Activated CD4-positive, alpha-beta T cell treated with anti-CD3 and anti-CD28 coated beads, Interleukin-2, amount 50 U/mL, for 24 hours (primary cell): ENCODE measurements at places on chromosomes 13 and 19.

- no peak for DNase-seq
These were observed 190.1 kb downstream of the FOXO1 start for GRCh38 chr13:40476175-40476958.

- DNase-seq = no peak
These were observed 39.7 kb upstream of the RNF113B start for GRCh38 chr13:98216711-98217285.

- DNase-seq = no peak
These were observed 178.5 kb downstream of the USP12 start for GRCh38 chr13:26992951-26993719.

DNA sequence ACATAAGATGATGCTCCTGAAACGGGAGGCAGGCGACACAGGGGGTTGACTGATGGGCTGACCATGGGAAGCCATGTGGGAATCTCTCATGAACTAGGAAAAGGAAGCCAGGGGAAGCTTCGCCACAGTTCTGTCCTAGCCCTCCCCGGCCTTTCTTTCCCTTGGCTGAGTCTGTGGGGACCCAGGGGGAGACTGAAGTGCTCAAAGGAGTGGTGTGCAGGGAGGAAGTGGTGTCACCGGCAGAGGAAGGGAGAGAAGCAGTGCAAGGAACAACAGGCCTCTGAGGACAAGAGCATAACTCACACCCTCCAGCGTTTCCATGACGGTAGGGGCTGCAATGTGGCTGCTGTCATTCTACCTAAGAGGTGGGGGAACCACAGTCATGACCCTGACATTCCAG is 1.1 kb downstream of the KIR3DL3 start:
- DNase-seq = no peak

- no peak for DNase-seq
These were observed 238.3 kb upstream of the MAB21L1 start for GRCh38 chr13:35714588-35715377.

DNA sequence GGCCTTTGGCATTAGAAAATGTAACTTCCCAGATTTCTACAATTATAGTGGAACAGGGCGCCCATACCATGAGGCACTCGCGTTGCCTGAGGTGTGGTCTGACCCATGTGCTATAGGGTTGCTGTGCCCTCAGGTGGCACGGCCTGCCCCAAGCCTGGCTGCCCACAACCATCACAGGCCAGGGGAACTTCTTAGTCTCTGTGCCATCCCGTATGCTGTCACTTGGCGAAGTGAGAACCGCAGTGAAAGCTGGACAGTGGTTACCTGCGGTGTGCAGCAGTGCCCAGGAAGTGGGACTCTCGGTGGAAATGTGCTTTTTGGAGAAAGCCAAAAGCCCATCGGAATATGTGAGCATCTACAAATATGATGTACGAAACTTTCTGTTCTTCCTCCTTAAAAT is 88.2 kb upstream of the GPR183 start:
- no peak for DNase-seq

DNA sequence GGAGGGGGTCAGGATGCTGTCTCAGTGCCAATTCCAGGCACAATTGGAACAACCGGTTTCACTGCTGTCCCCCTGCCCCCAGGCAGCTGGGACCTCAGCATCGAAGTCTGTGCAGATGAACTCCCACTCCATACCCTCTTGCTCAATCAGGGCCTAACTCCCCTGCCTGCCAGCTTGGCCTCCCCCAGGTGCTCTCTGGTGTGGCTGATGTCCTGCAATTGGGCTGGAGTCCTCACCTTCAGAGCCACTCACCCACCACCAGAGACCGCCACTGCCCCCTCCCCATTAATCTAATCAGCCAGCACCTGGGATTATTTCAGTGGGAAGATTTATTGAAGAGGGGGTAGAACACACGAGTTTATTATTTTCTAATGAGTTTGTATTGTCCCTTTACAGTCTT is 118.8 kb downstream of the MIPEP start:
- DNase-seq = no peak

DNA sequence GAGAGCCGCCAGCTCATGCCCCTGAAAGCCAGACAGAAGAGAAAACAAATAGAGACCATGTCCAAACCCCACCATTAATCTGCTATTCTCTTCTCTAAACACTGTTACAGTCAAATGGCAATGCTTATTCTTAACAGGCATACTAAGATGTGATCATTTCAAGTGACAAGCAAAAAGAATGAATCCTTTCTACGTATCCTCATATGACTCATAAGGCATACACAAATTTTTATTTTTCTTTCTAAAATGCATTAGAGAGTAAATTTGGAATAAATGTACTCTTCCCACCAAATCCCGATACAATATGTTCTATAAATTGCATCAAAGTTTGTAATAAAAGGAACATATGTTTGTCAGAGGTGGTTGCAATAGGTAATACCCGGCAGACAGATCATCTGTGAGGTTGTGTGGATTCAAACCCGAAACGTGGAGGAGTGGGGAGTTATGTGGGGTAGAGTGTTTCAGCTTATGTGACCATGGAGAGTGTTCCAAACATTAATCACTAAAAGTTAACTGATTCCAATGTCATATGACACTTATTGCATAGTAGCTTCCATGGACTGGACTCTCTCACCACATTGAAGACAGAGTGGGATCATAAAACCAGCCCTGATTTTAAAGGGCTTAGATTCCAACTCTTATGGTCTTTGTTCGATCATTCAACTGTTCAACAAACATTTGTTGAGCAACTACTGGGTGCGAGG is 213.1 kb downstream of the DCLK1 start:
- no peak for DNase-seq

GRCh38 chr19:10412257-10412977 is 7.9 kb upstream of the PDE4A start:
- no peak for DNase-seq

DNA sequence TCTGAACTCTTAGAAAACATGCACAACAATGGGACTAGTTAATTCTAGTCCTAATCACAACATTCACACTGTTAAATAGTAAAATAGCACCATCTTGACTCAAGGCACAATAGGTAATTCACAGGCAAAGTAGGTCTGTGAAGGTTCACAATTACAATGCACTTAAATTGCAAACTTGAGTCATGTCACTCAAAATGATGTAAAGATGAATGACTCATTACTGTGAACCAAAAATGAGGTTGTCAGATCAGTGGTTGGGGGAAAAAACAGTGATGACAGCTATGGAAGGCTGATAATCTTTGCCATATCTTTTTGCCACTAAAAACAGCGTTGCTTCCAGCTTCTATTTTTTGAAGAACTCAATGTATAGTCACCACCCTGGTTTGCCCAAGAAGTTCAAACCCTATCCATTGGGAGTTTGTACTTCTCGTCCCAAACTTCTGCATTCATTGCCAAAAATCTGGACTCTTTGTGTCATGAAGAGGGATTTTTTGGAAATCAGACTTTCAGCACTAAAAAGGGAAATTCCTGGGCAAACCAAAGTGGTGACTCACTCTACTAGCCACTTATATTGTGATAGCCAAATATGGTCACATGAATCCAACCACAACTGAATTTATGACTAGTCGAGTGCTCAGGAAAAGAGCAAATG is 200.9 kb upstream of the TMTC4 start:
- no peak for DNase-seq

DNA sequence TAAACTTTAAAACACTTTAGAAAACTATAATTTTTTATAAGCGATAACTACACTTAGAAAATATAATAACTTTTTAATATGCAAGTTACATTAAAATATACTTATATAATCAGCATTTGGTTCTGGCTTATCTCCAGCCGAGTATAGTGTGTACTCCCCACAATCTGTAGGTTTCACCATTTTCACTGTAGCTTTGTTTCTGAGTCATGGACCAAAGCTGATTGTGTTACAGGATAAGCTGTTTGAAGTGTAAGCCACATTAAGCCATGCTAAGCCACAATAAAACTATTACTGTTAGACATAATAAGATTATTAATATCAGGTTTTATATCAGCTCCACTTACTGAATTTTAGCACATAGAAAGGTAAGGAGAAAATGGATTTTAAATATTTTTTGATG is 43.8 kb downstream of the CCDC122 start:
- no peak for DNase-seq

GRCh38 chr13:97131447-97131846 is 90.7 kb upstream of the MBNL2 start:
- DNase-seq = no peak

- DNase-seq = no peak
These were observed 4.4 kb downstream of the PLEKHJ1 start for GRCh38 chr19:2231621-2232221.

DNA sequence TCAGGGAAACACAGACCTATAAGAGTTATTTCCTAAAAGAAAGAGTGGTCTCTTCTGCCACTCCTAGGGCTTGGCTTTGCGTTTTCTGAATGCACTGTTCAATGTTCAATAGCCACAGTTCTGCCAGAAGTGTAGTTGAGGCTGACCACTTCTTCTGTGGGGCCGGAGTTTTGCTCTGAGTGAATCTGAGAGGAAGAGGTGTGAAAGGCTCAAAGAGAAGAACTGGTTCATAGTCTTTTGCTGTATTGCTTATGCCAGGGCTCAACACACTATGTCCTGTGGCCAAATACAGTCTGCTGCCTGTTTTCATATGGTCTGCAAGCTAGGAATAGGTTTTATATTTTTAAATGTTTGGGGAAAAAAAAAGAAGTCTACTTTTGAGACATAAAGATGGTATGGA is 128.2 kb downstream of the STOML3 start:
- DNase-seq = no peak

DNA sequence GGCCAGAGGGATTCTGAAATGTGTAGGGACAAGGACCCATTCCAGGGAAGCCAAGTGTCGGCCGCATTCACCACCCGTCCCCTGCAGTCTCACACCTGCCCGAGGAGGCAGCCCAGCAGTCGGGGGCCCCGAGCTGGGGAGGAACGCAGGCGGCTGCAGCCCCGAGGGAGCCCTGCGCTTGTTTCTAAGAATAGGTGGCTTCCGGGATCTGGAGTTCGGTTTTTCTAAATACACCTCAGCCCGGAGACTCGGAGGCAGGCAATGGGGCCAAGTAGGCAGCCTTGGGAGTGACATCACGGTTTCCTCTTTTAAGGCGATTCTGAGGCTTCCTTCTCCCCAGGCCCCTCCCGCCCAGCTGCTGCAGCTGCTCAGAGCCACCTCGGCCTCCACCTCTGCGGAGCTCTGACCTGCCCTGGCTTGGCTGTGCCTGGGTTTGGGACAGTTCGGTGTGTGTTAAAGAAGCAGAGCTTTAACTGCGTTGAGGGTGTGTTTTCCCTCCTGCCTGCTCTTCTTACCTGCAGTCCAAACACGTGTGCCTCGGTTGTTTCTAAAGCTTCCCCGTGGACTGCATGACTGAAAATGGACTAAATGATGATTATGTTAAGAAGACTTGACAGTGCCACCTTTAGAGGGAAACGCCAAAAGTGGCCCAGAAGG is 80.5 kb downstream of the COL4A2 start:
- no peak for DNase-seq

DNA sequence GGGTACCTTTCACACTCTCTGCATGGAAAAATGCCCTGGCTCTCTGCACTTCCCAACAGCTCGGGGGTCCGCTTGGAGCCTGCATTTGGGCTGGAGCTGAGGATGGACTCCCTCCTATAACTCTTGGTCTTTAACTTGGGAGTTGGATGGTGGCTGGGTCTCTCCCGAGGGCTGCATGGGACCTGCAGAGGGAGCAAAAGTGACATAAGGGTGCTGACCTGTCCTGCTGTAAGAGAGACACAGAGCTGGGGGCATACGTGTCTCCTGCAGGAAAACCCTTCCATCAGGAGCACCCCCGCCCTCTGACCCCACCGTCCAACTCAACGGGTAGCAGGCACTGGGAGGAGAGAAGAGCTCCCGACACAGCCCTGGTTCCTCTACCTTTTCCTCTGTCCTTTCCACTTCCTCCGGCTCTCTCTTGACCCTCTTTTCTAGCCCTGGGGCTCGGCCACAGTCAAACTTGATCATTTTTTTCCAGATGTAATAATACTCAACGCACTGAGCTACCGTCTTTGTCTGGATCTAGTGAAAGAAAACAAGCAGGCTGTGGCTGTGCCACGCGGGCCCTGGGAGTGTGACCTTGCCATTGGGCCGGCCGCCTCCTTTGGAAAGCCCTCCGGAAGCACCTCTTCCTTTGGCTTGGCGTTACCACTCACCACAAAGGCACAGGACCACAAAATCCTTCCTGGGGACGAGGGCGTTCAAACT is 6.8 kb upstream of the NAPA start:
- no peak for DNase-seq

DNA sequence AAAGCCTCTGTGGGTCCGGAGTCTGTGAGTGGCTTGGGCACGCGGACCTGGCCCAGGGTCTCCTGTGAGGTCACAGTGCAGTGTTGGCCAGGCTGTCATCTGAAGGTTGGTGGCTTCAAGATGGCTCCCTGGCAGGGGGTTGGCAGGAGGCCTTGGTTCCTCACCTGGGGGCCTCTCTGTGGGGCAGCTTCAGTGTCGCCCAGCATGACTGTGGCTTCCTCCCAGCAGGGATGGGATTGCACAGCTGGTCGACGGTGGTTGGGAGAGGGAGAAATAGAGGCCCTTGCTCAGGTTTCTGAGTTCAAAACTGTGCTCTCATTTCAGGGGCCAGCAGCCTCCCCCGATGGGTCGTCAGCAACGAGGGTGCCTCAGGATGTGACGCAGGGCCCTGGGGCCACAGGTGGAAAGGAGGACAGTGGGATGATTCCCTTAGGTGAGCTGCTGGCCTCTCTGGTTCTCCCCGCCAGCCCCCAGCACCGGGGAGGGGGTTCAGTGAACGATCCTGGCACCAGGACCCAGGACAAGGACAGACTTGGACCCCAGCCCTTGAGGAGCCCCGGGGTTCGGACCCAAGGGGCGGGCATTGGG is 17.2 kb downstream of the ZNF444 start:
- no peak for DNase-seq

DNA sequence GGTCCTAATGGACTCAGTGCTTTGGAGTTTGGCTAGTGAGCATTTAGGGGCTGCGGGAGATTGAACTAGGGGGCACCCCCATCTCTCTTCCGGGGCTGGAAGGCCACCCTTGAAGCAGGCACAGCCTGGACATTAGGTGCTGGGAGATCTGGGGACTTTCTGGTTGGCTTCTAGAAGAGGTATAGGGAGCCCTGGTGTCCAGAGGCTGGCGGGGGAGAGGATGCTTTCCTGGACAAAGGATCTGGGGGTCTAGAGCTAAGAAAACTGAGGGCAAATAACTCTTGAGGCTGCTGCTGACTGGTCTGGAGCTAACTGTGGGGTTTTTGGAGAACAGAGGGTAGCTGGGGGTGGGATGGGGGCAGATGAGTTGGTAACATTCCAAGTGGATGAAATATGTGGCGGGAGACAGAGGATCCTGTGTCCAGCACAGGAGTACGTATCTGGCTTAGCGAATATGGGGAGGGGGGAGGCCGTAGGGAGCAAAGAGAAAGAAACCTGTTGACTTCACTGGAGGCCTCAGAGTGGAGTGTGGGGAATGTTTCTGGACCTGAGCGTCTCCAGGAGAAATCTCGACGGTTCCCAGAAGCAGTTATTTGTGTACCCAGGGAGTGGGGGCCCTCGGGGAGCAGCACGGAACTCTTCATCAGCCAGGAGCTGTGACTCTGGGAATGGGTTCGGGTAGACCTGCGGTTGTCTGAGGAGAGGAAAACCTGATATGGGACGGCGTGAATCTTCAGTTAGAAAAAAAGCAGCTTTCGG is 1.4 kb downstream of the HNRNPUL1 start:
- DNase-seq = no peak

DNA sequence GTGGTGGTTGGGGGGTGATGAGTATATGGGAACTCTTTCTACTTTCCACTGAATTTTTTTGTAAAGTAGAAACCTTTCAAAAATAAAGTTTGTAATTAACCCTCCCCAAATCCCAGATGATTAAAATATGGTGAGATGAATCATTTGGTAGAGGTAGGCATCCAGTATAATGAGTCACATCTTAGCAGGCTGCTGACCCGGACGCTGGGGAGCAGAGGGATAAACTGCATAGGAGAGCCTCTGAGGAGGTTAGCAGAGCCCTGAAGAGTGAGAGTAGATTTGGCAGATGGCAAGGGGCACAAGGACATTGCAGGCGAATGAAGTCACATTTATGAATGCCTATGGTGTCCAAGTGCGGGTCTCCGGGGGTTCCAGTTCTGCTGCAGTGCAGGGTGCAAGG is 293.8 kb downstream of the FGF9 start:
- no peak for DNase-seq
